Right cardiac atrium (tissue), 5 donors: ENCODE measurements at places on chromosomes 12 and 14. TPM values are rescaled to one million over a fixed set of nuclear protein-coding genes. Genes with fewer than 3 reads are reported as not detected.
A peak's percentile ranks its signal among the peaks of the same experiment; 100 is the strongest.

The AKAP6 gene
- polyA plus RNA-seq, result 15.8 TPM

GRCh38 chr12:120474616-120474960 lies 5.0 kb upstream of the SRSF9 start:
- no peak for DNase-seq

- no peak for DNase-seq
Measured at GRCh38 chr12:8644345-8645248, 18.0 kb downstream of the MFAP5 start.

The TTC9 gene
- 0.95 TPM for polyA plus RNA-seq

The GARIN6 gene
- not detected for polyA plus RNA-seq

The STAC3 gene
- 1.2 TPM for polyA plus RNA-seq

GRCh38 chr12:57119294-57120085 lies 8.3 kb upstream of the STAT6 start:
- DNase-seq, result no peak

The ZNF605 gene
- 6.5 TPM for polyA plus RNA-seq

DNA sequence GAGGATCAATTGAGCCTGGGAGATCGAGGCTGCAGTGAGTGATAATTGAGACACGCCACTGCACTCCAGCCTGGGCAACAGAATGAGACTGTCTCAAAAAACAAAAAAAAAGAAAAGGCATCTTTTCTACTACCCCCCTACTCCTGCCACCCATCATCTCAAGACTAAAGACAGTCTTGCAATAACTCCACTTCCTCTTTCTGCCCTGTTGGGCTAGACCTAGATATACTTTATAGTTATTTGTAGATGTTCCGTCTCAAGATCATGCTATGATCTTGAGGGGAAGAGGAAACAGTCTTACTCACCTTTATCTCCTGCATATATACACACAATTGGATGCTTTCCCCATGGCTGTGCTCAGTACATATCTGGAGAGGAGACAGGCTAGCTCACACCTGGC lies 12.1 kb upstream of the ESPL1 start:
- no peak for DNase-seq

- no peak for DNase-seq
Measured at GRCh38 chr12:66640691-66641460, 38.0 kb downstream of the GRIP1 start.

The OR4N2 gene
- not detected for polyA plus RNA-seq

GRCh38 chr12:90174198-90174510 lies 465.5 kb upstream of the ATP2B1 start:
- DNase-seq, result no peak

DNA sequence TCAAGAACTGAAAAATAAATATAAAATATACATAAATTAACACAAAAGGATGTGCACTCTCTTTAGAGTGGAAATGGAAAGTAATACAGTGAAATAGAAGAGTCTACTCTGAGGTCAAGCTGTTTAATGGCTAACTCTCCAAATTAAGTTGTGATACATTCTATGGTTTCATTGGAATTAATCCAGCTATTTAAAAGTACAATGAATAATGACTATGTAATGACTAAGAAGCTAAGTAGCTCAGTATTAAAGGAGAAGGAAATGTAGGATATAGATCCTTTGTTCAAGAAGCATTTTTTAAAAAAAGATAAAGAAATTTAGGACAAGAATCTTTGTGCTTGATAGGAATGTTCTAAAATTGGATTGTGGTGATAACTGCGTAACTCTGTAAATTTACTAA lies 85.3 kb downstream of the LRP6 start:
- no peak for DNase-seq

DNA sequence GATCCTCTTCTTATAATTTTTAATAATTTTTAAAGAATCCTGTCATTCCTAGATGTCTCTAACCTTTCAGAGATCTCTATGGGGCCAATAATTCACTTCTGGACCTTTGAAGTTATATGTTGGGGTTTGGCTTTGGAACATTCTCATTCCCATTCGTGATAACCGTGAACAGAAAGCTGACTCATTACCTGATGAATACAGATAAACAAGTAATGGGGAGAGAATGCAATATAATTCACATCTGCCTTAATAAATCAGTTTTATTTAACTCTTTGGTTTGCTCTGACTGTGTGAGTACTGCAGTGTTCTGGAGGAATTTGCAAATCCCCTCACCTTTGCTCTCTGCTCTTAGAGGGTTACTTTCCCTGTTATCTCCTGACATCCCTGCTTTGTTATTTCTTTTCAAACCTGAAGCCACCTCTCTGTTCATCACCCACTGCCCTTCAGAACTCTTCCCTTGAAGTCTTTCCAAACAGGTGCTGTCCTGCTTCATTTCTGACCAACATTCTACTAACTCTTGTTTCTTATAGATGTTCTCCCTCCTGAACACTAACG lies 79.6 kb upstream of the SLC38A2 start:
- DNase-seq, result no peak

The P2RX2 gene
- not detected for polyA plus RNA-seq

- DNase-seq, result no peak
Measured at GRCh38 chr14:96863327-96863985, 66.3 kb downstream of the VRK1 start.

The HVCN1 gene
- polyA plus RNA-seq, result 18.2 TPM

- DNase-seq, result no peak
Measured at GRCh38 chr14:33451211-33451610, 499.7 kb downstream of the EGLN3 start.

DNA sequence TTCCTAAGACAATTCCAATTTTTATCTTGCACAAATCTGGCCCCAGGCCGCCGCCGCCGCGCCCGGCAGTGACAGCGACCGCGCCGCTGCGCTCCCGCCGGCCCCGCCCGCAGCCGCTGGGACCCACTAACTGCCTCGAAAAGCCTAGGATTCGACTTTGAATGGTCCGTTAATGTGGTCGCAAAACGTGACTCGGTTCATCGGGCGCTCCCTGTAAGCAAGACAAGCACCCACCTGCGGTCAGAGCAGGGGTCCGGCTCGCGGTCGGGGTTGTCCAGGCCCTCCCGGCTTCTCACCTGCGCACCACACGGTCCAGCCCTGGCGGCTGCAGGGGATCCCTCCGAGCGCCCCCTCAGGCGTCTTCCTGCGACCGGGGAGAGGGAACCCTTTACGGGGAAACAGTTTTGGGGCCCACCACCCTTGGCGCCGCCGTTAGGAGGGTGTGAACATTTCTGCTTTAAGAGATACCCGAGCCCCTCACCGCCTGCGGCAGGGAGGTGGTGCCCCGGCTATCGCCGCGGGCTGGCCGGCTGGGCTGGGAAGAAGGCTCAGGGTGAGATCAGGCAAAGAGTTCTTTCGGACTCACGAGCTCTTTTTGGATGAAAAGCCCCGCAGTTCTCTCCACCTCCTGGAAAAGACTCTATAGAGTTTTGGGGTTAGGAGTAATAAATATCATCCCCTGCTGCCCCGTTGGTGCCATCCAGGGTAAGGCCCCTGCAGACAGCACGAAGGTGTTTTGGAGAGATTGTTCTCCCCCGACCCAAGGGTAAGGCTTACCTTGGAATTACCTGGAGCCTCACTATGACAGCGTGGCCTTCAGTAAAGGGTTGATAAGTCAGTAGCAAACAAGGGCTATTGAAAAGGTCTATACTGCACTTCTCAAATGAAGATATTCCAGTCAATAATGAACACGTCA lies 13.6 kb upstream of the FOXJ2 start:
- no peak for DNase-seq

- DNase-seq, result no peak
Measured at GRCh38 chr12:69648476-69648875, 37.8 kb upstream of the LRRC10 start.

DNA sequence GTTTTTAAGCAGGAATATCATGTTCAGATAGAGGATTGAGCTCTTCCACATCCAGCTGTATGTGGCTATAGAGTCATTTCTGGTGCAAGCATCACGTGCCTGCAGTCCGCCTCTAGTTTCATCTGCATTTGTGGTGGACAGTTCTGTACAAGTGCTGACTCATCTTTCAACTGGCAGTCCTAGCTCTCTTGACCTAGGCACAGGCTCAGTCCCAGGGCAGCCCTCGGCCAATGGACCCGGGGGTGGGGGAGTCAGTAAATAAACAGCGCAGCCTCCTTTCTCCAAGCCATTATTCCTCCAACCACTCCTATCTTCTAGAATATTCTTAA lies 41.8 kb upstream of the FRMD6 start:
- DNase-seq, result no peak

The WNT5B gene
- 1.7 TPM for polyA plus RNA-seq

- DNase-seq, result peak; percentile 38
Measured at GRCh38 chr12:46401662-46402061, 29.1 kb upstream of the SLC38A2 start.

The NRL gene
- 2.6 TPM for polyA plus RNA-seq

DNA sequence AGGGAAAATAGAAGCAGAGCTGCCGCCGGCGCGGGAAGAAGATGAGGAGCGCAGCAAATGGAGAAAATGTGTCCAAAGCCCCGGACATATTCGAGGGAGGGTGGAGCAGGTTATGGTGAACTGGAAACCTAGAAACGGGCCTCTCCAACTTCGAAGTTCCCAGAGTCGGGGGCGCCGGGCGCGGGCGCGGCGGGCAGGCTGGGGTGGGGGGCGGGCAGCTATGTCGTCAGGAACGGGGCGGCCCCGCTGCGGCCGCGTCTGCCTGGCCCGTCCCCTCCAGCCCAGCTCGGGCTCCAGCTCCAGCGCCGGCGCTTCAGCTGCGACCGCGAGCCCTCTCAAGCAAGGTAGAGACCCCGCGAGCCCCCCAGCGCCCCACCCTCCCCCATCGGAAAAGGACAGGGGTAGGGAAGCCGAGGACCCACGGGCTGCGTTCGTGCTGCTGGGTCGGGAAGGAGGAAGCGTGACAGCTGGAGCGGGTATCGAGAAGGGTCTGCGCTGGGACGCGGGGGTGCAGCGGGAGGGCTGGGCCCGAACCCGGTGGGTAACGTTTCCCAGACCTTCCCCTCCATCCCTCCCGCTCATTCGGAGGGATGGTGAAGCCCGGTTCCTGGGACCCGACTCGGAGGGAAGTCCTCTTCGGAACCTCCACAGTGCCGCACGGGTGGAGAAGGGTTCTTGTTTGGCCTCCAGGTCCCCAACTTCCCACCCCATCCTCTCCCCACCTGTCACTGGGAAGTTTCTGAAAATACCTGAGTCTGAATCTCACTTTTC lies 1.0 kb downstream of the DGKA start:
- peak; percentile 84 for DNase-seq

The SLC38A2 gene
- polyA plus RNA-seq, result 69.5 TPM

The TESPA1 gene
- 0.14 TPM for polyA plus RNA-seq

GRCh38 chr14:91770185-91770584 lies 38.3 kb upstream of the CATSPERB start:
- no peak for DNase-seq

The FAIM2 gene
- polyA plus RNA-seq, result 37.4 TPM

DNA sequence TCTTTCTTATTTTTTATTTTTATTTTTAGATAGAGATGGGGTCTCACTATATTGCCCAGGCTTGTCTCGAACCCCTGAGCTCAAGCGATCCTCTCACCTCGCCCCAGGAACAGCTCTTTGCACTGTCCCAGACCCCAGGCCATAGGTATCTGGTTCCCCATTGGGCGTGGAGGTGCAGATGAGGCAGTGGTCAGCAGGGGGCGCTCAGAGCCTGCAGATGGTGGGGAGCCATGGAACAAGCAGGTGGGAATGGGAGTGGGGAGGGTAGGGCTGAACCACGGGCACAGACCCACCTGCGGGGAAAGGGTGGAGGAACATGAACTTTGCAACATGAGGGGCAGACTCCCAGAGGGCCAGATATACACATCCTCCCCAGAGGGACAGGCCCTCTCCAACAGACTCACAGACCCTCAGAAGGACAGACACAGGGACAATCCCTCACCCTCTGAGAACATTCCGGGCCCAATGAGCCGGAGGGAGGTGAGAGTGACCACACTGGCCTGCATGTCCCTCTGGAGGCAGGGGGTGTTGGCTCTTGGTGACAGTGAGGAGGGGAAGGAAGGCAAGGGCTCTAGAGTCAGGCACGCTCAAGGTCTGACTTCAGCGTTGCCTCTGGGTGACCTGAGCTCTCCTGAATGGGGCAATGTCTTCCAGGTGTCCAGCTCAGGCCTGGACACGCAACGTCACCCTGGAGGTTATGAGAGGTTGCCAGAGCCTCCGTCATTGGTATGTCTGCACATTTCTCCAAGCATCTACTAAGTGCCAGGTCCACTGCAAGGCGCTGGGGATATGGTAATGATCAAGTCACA lies 34.9 kb downstream of the KRT80 start:
- DNase-seq, result peak; percentile 89

The SPIC gene
- polyA plus RNA-seq, result not detected

GRCh38 chr12:1799051-1799881 lies 21.1 kb upstream of the LRTM2 start:
- no peak for DNase-seq

DNA sequence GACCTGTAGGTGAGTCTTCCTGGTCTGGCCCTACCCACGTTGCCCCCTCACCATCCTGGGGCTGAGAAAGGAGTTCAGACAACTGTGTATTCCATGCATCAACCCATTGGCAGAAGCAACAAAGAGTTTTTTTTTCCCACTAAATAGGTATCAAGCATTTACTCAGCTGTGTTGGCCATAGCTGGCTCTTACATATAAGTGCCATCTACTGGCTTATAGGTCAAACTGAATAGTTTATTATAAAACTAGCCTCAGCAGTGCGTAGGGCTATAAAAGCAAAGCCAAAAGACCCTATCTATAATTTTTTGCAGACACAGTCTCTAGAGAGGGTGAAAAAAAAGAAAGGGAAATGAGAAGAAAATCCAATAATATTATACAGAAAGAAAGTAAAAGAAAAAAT lies 765.2 kb upstream of the MGAT4C start:
- DNase-seq, result no peak

The KRT83 gene
- not detected for polyA plus RNA-seq

GRCh38 chr14:102962111-102962627 lies 39.7 kb downstream of the AMN start:
- DNase-seq, result no peak

- DNase-seq, result no peak
Measured at GRCh38 chr14:68079941-68080697, 260.5 kb downstream of the RAD51B start.

DNA sequence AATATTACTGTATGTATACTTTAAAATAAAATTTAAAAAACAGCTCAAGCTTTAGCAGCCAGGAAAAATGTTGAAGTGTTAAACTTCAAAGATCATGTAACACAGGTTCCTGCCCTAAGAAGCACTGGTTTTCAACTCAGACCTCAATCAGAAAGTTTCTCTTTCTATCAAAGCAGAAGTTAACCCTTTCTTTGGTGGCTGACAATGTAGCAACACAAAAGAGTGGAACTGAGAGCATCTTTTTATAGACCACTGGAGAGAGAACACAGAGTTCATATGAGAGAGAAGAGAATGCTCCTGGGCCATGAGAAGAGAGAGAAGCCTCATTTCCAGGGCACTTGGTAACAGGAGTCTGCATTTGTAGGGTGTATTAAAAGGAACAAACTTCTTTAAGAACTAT lies 42.2 kb upstream of the KTN1 start:
- DNase-seq, result no peak
